SW480 (cell line): ENCODE measurements at places on chromosomes 4 and X.
A peak's percentile ranks its signal among the peaks of the same experiment; 100 is the strongest.

DNA sequence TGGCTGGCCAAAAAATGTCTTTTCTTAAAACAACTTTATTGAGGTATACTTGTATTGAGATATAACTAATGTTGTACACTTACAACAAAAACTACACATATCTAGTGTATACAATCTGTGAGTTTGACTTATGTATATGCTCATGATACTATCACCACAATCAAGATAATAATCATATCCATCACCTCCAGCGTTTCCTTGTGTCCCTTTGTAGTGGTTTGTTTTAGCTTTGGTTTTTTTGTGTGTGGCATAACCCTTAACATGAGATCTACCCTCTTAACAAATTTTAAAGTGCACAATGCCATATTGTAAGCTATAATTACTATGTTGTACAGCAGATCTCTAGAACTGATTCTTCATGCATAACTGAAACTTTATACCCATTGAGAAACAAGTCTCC, 13.4 kb upstream of the PCSK1N start:
- no peak for DNase-seq

DNA sequence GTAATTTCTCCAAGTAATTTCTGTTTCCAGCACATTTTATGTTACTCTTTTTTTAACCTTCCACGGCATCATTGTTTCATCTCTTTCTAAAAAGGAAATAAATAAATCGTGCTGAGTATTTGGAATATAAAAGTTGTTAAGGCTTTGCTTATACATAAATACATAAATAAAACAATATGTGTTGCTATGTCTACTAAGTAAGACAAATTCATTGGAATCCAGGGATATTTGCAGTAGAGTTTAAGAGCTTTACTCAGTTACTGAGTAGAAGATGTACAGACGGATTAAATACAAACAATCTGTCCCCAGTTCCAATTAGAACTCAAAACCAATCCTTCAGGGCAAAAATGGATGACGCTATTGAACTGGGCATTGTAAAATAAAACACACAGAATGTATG, 1.4 kb downstream of the ARHGAP24 start:
- no peak for DNase-seq

DNA sequence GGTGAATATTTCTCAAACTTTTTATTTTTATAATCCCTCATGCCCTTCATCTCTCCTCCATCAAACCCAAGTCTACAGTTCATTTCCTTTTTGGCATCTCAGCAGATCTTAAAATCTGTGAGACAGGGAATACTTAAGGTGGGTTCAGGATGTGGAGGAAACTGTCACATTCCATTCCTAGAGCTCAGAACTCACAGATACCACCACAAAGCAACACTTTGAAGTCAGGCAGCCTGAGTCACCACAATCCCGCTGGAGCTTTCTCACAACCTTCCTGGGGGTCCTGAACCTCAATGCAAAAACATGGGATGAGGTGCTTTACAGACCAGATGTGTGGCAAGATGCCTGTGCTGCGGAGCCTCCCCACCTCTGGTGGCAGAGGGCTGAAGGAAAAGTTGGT, 63.2 kb downstream of the HHIP start:
- peak; percentile 51 for DNase-seq

DNA sequence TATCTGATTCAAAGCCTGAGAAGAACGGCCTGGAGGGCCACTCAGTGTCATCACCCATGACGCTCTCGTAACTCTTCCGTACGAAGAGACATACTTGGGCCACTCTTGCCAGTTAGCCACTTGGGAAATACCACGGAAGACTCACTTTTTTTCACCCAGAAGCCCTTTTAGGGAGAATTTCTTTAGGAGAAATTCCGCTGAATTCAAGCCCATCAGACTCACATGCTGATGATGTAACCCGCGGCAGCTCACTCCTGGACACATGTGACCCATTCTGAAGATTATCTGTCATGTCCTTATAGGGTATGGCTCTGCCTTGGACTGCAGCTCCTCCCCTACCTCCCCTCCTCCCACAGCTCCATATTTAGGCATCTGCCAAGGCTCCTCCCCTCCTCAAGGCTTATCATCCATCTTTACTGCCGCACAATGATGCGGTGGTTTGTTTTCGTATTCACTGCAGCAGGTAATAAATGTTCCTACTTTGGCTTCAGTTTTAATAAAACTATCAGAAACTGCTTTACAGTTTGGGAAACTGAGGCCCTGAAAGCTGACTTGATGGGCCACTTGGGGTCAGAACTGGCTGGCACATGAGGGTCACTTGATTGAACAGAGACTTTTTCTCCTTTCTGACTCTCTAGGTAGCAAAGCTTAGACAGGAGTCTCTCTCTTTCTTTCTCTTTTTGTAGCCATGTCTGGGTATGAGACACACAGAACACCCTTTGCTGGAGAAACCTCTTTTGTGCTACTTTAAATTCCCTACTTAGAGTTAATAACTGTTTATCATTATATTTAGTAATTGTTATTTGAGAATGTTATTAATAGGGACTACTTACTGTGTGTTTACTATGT, 42.1 kb downstream of the RHOH start:
- DNase-seq, result no peak

- no peak for DNase-seq
Measured at GRCh38 chr4:17773135-17773698, 8.2 kb downstream of the FAM184B start.

DNA sequence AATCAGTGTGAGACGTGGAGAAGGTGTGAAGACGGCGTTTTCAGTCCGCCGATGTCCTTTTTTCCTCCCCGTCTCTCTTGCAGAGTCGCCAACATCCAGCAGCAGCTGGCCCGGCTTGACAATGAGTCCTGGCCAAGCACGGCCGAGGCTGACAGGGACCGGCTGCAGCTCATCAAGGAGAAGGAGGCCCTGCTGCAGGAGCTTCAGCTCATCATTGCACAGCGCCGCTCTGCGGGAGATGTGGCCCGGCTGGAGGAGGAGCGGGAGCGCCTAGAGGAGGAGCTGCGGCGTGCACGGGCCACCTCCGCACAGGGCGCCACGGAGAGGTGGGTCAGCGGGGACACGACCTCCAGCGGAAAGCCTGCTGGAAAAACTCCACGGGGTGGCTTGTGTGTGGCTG, 47.1 kb upstream of the CLCN4 start:
- no peak for DNase-seq

DNA sequence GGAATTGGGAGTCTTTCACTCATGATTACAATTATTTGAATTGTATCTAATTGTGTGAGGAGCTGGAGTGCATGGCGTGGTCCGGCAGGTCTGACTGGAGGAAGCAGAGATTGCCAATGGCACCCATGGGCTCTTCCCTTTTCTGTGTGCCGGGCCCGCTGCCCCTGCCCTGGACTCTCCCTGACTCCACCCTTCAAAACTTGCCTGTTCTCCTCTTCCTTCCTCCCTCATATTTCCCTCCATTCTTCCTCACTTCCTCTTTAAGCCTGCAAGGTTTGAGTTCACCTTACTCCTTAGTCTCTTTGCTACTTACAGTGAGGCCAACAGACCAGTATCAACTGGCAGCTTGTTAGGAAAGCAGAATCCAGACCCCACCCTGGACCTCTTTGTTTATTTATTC, 6.5 kb upstream of the STBD1 start:
- no peak for DNase-seq

DNA sequence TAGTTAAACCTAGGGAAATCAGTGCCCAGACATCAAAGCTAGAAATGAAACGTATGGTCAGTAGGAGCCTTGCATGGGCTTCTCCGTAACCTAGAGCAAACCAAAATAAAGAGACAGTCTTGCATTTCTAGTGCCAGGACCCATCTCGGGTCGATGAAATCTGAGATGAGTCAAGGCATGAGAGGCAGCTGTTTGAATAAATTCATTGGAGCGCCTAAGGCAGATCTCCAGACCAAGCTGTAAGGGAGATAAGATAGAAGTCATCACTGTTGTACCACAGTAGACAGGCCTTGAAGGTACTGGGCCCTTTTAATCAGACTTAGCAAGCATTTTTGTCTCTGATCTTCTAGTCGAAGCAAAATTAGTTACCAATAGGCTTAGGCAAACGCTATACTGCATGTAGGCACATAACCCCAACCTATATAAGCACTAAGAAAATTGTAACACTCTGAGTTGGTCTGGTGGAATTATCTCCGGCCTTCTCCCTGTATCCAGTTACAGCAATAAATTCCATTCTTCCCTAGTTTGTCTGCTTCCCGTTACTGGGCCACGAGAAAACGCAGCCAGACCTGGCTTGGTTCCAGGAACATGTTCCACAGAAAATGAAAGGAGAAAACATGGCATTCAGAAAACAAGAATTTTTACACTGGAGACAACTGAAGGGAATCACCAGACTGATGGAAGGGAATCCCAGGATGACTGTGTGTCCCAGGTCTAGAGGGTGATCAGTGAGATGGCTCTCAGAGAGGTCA, 21.1 kb upstream of the PAPSS1 start:
- no peak for DNase-seq

- no peak for DNase-seq
Measured at GRCh38 chr4:1193206-1194009, 21.0 kb upstream of the SPON2 start.

GRCh38 chr4:78953231-78953630, 14.0 kb upstream of the PAQR3 start:
- DNase-seq, result no peak

DNA sequence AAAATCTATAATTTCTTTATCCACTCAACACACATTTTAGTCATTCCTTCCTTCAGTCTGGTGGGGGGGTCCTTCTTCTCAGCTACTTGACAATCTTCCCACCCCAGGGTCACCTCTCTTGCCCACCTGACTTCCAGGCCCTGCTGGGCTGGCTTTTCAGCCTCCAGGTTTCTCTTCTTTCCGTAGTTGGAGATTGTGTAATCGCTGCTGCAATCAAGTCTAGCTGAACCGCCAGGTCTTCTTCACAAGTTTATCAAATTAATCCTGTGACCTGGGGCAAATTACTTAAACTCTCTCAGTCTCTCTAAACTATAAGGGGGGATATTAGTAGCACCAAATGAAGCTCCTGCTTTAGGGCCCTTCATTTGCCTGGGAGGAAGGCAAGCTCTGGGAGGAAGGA, 102.9 kb upstream of the TNIP3 start:
- DNase-seq, result no peak

GRCh38 chr4:113827285-113827684, 65.7 kb upstream of the CAMK2D start:
- no peak for DNase-seq

DNA sequence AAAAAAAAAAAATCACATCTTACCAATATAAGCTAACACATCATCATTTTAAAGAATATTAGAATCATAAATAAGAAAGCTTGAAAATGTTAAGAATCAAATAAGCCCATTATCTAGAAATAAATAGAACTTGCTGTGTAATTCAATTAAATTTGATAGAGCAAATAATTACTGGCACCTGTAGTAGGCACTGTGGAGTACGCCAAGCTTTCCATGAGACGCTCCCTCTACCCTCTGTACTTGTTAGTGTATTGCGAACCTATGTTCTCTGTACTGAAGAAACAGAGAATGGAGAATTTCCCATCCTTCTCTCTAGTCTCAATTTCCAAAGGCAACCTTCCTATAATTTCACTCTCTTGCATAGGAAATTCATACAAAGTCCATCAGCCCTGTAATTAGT, 61.7 kb upstream of the HAND2 start:
- DNase-seq, result no peak

GRCh38 chr4:3822230-3822947, 56.2 kb downstream of the ADRA2C start:
- DNase-seq, result peak; percentile 70

GRCh38 chr4:142322996-142323395, 523.1 kb downstream of the INPP4B start:
- no peak for DNase-seq

DNA sequence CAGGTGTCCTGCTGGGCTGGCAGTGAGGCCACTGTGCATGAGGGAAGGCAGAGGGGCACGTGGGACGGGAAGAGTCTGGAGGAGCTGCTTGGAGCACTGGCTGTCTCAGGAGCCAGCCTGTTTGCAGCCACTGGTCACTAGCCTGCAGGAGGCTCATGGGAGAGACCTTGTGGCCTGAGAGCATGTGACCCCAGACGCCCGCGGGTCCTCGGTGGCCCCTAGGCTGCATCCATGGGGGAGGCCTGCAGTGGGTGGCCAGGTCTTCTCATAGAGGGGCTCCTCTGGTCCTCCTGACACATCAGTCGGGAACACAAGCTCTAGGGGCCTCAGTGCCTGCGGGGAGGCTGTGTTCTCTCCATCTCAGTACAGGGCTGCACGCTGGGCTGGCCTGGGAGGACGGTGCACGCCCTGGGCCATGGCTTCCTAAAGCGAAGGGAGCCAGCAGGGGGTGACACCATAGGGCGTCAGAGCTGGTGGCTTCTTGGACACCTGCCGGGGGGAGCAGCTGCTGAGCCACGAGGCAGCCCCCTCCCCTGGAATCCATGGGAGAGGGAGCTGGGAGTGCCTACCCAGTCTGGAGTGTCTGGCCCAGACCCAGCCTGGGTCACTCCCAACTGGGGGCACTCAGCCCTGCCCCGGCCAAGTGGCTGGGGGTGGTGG, 12.3 kb downstream of the NAT8L start:
- DNase-seq, result no peak

GRCh38 chr4:140976768-140977167, 156.5 kb downstream of the RNF150 start:
- DNase-seq, result no peak

DNA sequence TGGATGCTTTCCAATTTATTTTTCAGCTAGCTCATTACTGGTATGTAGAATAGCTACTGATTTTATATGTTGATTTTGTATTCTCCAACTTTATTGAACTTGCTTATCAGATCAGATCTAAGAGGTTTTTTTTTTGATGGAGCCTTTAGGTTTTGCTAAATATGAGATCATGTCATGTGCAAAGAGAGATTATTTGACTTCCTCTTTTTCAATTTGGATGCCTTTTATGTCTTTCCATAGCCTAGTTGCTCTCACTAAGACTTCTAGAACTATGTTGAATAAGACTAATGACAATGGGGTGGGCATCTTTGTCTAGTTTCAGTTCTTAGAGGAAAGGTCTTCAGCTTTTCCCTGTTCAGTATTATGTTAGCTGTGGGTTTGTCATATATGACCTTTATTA, 11.7 kb downstream of the MAGEE1 start:
- no peak for DNase-seq

DNA sequence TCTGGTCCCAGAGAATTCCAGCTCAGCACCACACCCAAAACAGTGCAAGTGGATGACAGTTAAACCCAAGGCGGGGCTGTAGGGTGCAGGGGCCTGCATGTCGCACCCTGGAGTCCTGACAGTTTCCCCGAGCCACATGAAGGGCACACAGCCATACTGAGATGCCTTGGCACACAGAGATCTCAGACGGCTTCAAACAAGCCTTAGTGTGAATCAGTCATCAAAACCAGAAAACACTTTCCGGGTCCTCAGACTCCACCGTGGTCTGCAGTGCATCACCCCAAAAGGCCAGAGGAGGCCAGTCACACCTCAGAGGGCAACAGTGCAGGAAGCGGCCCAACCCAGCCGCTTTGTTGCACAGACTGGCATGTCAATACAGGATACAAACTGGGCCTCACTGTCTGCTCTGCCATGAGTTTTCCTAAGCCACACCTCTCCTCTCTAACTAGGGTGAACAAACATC, 64.6 kb upstream of the ENPP6 start:
- DNase-seq, result peak; percentile 47
